ENCODE measurements at places on chromosomes 1 and 21.

DNA sequence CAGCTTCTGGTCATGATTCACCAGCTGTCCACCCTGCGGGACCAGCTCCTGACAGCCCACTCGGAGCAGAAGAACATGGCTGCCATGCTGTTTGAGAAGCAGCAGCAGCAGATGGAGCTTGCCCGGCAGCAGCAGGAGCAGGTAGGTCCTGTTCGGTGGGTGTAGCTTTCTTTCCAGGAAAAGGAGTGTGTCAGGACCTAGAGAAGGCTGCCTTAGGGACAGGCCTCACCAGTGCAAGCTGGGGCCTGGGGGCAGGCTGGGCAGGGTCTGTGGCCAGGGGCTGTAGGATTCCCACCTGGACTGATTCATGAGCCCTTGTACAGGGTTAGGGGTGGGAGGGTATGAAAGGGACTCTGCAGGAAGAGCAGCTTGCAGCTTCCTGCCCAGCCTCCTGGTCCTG is 35.3 kb downstream of the ETNK2 start:
- DNase-seq = no peak

DNA sequence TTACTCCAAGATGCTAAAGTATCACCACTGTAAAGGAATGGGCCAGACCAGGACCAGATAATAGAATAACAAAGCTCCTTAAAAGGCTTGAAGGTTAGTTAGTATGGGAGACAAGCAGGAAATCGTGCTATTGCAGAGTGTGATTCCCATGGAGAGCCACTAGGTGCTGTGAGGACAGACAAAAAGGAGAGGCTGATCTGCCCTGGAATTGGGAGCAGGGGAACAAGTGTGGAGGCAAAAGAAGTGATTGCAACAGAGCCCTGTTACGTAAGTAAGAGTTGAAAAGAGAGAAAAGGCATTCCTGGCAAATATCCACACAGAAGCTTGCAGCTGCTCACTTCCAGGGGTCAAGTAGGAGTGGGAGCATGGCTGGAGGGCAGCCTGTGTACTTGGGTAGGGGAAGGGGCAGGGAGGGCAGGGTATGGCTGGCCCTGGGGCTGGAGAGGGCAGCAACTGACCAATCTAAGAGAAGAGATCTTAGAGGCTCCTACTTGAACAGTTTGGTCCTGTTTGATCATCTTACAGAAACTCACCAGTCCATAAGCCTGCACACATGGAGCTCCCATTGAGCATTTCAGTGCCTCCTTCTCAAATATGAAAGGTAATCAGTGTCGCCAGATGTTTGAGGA is 207.7 kb upstream of the GJB5 start:
- DNase-seq = no peak

GRCh38 chr21:45471525-45472221 is 66.7 kb downstream of the COL18A1 start:
- DNase-seq = no peak

GRCh38 chr1:234862360-234862943 is 252.5 kb upstream of the IRF2BP2 start:
- DNase-seq = no peak

- no peak for DNase-seq
Measured at GRCh38 chr1:162200096-162200847, 130.8 kb downstream of the NOS1AP start.
